ENCODE measurements at places on chromosomes 7 and 10. TPM values are rescaled to one million over a fixed set of nuclear protein-coding genes. Genes with fewer than 3 reads are reported as not detected.

DNA sequence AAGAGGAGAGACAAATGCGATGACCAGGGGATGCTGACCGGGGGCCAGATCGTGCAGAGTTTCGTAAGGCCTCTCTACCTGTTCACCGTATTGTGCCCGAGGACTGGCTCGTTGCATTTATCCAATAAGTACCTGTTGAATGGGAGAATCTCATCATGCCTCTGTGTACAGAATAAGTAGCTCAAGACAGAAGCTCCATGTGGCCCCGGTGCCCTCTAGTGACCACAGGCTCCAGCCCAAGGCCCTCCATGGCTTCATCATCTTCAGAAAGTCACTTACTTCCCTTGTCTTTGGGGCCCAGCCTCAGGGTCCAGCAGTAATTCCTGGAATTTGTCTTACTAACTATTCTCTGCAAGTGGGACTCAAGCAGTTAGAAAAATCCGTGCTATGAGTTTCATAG, 151.0 kb downstream of the CHN2 start:
- DNase-seq: peak; percentile 17

DNA sequence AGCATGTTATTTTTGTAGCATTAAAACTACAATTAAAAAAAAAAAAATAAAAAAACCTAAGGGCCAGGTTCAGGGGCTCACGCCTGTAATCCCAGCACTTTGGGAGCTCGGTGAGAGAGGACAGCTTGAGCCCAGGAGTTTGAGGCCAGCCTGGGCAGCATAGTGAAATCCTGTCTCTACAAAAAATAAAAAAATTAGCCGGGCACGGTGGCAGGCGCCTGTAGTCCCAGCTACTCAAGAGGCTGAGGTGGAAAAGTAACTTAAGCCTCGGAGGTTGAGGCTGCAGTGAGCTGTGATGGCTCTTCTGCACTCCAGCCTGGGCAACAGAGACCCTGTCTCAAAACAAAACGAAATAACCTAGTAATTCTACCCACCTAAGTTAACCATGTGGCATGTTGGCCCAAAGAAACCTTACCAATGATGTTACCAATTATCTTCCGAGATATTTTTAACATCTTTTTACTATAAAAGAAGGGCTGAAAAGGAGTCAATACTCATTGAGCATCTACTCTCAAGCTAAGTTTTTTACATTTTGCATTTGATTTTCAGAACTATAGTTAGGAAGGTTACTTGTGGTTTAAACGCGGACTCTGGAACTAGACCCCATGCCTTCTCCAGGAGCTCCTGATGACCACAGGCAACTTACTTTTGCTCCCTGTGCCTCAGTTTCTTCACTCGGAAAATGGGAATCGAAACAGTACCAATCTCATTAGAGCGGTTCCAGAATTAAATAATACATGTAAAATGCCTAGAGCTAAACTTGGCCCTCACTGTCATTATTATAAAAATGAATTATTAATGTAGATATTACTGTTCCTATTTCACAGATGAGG, 1.4 kb downstream of the ITGB1 start:
- DNase-seq: no peak

Gene CALHM3
- not detected for total RNA-seq

GRCh38 chr10:29254123-29255046, 34.5 kb upstream of the LYZL1 start:
- DNase-seq: no peak

- no peak for DNase-seq
Observed at GRCh38 chr10:126208726-126209302, 179.5 kb downstream of the ADAM12 start.

- peak; percentile 95 for DNase-seq
Observed at GRCh38 chr7:27130540-27131389, at the start of gene HOXA4. Gene HOXA4 (minus strand): TSS chr7:27130757. CDS start chr7:27130733, 24 bp downstream.

Gene PPP1R17
- total RNA-seq: not detected

DNA sequence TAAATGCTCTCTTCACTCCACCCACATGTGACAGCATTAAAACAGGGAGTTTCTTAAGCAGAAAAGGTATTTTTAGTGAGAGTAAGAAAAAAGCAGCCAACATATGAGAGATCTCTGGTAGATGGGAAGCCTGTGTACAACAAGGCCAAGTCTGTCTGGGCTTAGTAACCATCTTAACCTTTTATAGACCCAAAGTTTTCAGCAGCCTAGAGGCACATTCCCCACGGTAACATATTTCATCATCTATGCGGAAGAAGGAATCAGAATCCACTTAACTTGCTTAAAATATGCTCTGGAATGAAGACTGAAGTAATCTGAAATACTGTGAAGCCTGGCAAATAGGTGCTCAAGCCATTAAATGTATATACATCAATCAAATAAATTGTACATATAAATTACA, 127.8 kb downstream of the RAPGEF5 start:
- no peak for DNase-seq

- no peak for DNase-seq
Observed at GRCh38 chr7:81140252-81140651, 221.4 kb upstream of the SEMA3C start.

- DNase-seq: no peak
Observed at GRCh38 chr7:113209449-113210203, 91.3 kb upstream of the SMIM30 start.

GRCh38 chr7:134433430-134433829, 25.5 kb downstream of the AKR1B1 start:
- DNase-seq: no peak

DNA sequence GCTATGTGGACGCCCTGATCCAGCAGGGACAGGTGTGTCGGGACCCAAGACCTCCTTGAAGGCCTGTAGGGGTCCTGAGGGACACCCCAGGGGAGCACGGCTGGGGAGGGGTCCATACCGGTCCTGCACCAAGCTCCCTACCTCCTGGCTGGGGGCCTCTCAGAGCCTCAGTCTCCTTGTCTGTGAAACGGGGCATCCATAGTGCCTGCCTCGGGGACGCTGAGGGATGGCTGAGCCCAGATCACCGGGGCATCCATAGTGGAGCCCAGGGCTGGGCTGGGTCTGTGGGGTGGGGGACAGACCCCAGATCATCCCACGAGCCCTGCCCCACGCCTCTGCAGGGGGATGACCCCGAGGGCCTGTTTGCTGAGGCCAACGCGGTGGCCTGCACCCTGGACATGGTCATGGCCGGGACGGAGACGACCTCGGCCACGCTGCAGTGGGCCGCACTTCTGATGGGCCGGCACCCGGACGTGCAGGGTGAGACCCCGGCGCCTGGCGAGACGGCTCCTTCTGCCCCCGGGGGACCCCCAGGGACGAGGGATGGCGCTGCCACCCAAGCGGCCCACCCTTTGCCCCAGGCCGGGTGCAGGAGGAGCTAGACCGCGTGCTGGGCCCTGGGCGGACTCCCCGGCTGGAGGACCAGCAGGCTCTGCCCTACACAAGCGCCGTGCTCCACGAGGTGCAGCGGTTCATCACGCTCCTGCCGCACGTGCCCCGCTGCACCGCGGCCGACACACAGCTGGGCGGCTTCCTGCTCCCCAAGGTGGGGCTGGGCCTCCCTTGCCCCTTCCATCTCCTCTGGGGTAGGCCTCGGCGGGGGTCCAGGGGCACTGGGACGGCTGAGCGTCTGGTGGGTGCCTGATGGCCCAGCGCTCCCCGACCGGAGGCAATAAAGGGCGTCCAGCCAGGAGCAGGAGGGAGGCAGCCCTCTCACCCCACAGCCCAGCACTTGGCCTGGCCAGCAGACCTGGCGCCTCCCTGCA, 4.1 kb downstream of the CYP2W1 start:
- no peak for DNase-seq
